Astrocyte of the hippocampus (primary cell): ENCODE measurements at places on chromosomes 5 and 9.

DNA sequence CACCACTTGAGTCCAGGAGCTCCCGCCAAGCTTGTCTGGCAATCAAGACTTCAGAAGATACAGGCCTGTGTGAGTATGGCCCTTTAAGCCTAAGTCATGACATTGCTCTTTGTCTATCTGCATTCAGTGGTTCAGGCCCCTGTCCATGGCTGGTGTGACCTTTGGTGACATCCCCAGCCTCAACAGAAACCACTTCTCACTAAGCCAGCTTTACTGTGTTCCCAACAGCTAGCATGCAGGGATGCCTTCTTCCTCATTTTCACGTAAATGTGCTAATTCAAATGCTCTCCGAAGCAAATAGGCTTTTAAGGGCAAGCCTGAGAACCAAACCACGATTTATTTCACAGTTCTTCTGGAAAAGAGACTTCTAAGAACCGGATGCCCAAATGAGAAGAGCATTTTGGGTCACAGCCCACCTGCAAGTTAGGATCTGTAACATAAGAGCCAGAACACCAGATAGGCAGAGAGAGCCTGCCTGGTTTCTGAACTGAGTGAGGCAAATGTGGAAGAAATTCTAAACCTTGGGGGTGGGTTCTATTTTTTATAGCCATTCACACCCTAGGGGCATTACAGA, 14.9 kb downstream of the CD180 start:
- no peak for DNase-seq

DNA sequence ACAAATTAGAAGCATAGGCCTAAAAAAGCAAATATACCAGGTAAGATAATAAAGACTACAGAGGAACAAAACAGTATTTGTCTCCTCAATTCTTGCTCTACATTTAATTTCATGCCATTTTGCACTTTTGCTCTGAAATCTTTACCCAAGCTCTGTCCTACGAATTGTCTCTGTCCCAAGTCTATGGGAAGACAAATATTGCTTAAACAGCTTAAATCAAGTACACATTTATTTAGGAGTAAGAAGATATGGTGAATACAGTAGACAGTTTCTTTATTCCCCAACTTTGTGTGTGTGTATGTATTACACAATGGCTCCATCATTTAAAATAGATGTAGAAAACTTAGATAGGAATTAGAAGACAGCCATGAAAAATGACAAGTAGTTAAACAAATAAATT, 163.5 kb upstream of the POU5F2 start:
- no peak for DNase-seq

DNA sequence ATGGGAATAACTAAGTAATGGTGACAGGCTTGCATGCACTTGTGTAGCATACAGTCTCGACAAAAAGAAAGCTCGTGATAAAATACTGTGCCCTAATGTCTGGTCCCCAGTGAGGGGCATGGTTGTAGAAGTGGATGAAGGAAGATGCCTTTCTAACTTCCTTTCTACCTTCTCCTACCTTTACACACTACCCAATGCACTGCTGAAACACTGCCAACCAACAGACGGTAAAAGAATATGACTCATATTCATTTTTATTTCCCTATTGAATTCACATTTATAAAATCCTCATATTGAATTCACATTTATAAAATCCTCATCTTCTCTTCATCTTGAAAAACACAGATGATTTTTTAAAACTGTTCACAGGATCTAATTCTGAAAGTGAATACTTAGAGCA, 223.0 kb downstream of the PJA2 start:
- DNase-seq = no peak

DNA sequence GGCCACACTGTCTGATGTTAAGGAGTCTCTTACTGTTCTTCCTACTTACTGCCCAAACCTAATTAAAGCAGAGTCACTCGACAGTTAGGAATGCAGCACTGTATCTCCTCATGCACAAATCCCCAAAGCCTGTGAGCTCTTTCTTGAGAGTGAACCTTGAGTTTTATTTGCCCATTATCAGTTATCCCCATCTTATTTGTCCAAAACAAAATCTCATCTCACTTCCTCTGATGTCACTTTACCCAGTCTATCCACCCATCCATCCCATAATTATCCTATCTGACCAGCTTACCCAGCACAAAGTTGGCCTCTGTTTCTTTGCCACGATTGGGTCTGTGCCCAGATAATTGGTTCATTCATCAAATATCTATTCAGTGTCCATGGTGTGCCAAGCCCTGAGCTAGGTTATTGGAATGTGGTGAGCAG, 250.8 kb downstream of the SLIT3 start:
- DNase-seq = peak; percentile 54

DNA sequence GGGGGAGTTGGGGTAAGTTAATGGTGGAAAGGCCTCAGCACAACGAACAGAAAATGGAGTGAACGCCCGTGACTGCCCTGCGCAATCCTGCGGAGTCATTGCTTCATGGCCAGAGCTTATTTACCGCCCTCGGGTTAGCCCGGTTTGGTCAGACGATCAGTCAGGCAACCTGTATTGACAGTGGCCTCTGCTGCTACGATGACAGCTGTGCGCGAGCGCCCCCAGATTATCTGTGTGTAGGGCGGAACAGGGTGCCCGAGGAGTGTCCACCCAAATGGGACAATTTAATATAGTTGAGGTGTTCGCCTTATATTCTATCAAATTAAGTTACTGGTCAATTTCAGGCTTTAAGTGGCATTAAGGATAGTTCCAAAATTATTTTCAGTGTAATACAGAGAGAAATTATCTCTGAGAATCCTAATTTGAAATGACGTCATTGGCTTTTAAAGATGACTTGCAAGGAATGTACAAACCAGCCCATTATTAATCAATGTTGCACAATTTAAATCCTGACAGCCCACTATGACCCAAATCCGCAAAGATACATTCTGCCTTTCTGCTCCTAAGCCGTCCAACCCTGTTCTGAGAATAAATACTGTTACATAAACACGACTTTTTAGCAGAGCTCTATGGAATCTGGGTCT, 879 bp upstream of the UBQLN1 start:
- DNase-seq = peak; percentile 55

- no peak for DNase-seq
Observed at GRCh38 chr5:53378590-53379247, 101.7 kb upstream of the FST start.

GRCh38 chr5:172713113-172713808, 57.7 kb downstream of the DUSP1 start:
- DNase-seq = peak; percentile 70

DNA sequence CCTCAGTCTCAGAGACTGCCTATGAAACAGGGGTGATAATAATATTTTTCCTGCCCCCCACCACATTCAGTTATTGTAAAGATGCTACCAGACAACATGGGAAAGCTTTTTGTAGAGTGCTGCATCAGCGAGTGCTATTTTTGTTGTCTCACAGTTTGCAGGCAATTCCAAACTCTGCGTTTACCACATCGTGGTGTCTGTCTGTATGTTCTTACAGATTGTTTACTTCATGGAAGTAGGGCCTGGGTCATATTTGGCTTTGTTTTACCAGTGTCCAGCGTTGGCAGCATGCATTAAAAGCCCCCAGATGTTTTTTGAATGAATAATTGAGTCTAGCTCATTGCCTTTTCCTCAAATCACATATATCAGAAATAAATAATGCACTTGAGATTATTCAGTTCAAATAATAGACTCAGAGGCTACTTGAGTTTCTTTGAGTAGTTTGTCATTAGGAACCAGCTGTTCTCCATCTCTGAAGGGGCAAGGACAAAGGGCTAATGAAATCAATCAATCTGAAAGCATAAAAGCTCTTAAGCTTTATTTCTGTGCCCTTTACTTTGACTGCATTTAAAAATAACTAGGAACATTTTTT, 243.7 kb downstream of the CWC27 start:
- no peak for DNase-seq

GRCh38 chr5:60826653-60827052, 17.4 kb downstream of the ELOVL7 start:
- DNase-seq = no peak

DNA sequence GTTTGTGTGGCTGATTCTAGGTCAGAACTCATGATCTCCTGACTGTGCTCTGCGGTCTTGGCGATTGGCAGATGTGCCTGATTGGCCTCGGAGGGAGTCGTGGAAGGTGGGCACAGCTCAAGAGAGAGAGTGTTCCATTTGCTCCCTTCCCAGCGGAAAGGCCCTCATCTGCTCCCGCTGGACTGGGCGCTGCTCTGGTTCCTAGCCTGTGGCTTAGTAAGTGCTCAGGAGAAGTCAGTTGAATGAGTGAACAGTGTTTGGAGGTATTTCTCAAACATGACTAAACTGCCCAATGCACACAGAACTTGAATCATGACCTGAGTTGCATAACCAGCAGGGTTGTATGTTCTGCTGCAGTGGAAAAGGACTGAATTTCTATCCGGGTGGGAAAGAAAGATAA, 120.2 kb upstream of the PITX1 start:
- DNase-seq = no peak

GRCh38 chr5:158436271-158437065, 577.5 kb upstream of the CLINT1 start:
- no peak for DNase-seq

DNA sequence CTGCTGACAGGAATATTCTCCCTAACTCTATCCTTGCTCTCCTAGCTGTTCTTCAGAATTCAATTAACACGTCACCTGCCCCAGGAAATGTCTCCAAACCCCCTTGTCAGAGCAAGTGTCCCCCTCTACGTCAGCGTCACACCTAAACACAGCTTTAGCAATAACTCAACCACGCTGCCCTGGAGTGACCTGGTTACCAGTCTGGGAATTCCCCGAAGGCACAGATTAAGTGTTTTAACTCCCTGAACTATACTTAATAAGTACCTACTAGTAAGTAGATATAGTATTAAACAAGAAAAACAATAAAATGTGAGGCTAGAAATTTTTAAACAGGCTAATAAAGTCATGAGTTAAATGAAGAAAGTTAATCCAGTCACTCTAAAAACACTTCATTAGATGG, 78.4 kb downstream of the FANCC start:
- no peak for DNase-seq

GRCh38 chr5:37436146-37436934, 57.2 kb downstream of the WDR70 start:
- DNase-seq = no peak

DNA sequence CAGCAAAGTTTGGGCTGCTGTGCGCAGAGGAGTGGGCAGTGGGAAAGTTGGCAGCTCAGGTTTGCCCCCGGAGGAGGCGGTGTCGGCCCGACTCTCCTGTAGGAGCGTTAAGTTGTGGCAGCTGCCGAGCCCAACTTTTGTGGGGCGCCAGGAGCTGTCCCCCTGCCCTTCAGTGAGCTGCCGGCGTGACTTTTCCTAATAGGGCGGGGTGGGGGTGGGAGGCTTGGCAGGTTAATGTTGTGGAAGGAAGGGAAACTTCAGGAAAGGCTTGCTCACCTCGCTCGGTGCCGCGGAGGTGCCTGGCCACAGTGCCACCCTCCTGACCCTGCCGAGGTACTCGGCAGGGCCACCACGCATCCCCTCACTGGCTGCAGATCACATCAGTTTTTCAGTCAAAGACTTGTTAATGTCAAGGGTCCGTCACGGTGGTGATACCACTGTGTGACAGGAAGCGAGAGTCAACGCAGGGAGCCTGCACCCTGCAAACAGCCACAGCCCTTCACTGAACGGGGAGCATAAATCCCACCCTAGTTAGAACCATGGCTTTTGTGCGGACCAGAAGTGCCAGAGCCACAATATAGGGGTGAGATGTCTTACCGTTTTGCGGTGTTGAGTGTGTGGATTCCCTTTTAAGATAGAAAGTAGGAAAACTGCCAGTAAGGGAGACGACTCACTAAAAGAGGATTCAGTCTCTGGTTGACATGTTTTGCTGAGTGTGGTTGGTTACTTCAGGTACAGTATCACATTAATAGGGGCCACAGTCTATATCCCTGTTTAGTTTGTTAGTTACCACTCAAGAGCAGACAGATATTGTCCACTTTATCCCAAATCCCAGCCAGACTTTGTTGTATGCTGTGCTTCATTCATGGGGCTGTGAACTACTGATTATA, 796 bp downstream of the LNPEP start:
- peak; percentile 61 for DNase-seq

DNA sequence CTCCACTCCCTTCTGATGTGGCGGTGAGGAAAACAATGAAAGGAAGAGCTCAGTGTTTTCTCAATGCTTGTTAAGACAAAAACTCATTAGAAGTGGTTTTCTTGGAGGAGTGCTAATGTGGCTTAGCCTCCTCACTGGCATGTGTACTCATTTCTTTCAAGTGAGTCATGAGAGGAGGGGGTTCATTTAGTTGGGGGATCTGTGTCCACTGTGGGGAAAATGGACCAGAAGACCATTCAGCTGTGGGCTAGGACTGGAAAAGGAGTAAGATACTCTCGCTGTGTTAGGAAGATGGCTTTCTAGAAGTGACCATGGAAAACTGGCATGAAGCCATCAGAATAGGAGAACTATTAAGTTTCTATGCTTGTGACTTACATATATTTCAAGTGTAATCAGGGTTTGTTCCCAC, 23.5 kb downstream of the KLF9 start:
- peak; percentile 77 for DNase-seq

- DNase-seq = no peak
Observed at GRCh38 chr9:129343424-129344375, 165.6 kb upstream of the IER5L start.
